ENCODE measurements at places on chromosomes 5 and 9.

- DNase-seq = no peak
Observed at GRCh38 chr9:116791326-116791725, 104.2 kb downstream of the TRIM32 start.

- DNase-seq = no peak
Observed at GRCh38 chr5:79399046-79399445, 114.9 kb downstream of the HOMER1 start.

- peak; percentile 7 for DNase-seq
Observed at GRCh38 chr5:88502179-88503040, 233.8 kb upstream of the TMEM161B start.

- DNase-seq = no peak
Observed at GRCh38 chr5:40258222-40258621, 421.5 kb upstream of the PTGER4 start.

- no peak for DNase-seq
Observed at GRCh38 chr5:172506251-172506650, 51.9 kb upstream of the SH3PXD2B start.

- no peak for DNase-seq
Observed at GRCh38 chr9:135087899-135088347, 455 bp downstream of the OLFM1 start.

GRCh38 chr5:40465416-40465815 lies 214.3 kb upstream of the PTGER4 start:
- no peak for DNase-seq

DNA sequence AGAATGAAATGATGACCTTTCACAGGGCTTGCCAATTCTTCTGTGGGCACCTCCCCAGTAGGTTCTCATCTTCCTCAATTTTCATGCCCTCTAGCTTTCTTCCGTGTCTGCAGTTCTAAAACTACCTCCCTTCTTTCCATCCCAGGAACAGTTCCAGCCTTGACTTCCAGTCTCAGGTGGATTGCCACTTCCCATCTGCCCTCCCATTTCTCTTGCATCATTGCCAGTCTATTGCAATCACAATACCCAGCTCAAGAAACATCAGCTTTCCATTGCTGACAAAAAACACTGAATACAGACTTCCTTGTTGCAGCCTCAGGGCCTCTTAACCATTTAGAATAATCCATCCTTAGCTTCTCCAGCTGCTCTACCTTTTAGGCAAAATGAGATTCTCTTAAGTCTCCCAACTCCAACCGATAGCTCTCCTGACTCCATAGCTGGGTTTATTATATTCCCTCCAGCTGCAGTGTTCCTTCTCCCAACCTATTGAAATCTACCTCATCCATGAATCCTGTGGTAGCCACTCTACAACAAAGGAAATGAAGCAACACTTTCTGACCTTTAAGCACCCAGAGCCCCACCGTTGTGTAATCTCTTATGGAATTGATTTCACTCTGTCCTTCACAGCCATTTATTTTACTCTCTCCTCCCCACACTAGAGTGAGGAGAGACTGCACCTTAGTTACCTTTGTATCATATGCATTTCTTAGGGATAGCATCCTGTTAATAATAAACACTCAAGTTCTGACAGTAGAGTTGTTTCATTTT lies 75.6 kb upstream of the PCA3 start:
- DNase-seq = no peak

DNA sequence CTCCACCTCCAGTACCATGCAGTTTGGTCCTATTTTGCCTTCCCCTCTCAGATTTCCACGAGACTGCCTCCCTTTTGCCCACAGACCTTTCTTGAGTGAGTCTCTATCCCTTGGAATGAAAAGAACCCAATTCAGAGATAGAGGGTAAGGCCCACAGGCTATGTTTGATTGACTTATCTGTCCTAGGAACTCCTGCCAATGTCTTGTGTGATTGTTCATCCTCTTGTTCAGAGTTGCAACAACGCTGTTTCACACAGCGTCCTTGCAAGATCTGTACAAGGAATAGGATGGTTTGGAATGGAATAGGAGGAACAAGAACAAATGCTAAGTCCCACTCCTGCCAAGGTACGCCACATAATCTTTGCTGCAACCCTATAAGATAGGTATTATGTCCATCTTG lies 142.2 kb upstream of the ABCA1 start:
- no peak for DNase-seq

DNA sequence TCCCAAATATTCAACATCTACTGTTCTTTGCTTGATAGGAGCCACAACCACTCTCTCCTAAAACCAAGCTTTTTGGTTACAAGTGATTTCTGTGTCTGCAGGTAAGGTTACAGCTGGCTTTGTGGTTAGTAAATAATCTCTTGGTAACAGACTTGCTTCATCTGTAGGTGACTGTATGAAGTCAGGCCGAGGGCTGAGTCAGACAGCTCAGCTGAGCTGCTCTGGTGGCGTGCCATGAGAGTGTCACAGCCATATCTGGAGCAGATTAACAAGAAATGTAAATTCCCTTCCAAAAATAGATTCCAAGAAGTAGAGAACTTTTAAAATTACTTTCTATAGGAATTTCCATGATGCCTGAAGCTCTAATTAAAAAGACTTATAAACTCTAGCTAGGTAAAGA lies 23.7 kb upstream of the TAS2R1 start:
- no peak for DNase-seq

Data from activated CD4-positive, alpha-beta T cell treated with anti-CD3 and anti-CD28 coated beads for 48 hours (primary cell).